Forelimb muscle (tissue), 1 donor: ENCODE measurements at places on chromosomes 12 and 14.

DNA sequence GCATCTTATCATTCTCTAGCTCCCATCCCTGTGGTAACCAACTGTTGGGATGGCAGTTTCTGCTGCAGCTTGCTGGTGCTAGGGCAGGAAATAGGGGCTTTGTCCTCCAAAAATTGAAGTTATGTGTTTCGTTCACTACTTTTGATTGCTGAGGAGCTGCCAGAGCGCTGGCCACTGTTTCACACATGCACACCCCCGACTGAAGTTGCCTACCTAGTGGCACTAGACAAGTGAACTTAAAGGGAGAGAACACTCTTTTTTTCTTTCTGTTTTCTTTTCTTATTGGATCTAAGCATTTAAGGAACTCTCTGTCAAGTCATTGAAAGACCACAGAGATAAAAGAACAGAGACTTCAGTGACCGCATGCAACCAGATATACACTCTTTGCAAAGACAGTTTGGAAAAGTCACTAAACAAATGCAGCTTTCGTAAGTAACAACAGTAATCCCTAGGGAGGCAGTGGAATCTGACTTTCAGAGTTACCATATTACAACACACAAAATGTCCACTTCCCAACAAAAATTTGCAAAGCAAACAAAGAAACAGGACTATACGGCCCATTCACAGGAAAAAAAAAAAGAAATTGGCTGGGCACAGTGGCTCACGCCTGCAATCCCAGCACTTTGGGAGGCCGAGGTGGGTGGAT, 12.0 kb downstream of the TFCP2 start:
- no peak for DNase-seq

GRCh38 chr14:64705381-64706118, 1.3 kb downstream of the PLEKHG3 start:
- DNase-seq, result no peak

- no peak for DNase-seq
These were observed 802.6 kb downstream of the DIO2 start for GRCh38 chr14:79408696-79409095.

DNA sequence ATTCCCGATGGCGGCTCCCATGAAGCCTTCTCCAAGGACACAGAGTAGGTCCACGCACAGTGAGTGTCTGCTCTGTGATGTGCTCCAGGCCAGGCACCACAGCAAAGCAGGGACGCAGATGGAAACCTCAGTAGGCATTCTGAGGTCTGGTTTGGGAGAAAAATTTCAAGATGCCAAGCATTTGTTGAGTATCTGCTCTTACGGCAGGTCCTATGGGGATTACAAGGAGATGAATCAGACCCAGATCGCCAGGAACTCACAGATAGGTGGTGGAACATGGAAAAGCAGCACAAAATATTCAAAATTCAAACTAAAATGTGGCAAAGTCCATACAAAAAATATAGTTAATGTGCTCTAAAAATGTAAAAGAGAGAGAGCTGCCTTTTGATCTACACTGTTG, 684.9 kb upstream of the TMEM132C start:
- no peak for DNase-seq
